Stimulated activated CD4-positive, alpha-beta T cell treated with anti-CD3 and anti-CD28 coated beads, Interleukin-4, amount 100 ng/mL, for 48 hours (primary cell): ENCODE measurements at places on chromosomes 5 and 9.

GRCh38 chr5:95712347-95712958, 18.7 kb upstream of the RHOBTB3 start:
- peak; percentile 52 for DNase-seq

GRCh38 chr9:214648-215493, at the start of gene DOCK8:
Gene DOCK8, plus strand, starts transcription at chr9:214865. Its CDS starts 112 bp downstream, at chr9:214977.
- peak; percentile 38 for DNase-seq

DNA sequence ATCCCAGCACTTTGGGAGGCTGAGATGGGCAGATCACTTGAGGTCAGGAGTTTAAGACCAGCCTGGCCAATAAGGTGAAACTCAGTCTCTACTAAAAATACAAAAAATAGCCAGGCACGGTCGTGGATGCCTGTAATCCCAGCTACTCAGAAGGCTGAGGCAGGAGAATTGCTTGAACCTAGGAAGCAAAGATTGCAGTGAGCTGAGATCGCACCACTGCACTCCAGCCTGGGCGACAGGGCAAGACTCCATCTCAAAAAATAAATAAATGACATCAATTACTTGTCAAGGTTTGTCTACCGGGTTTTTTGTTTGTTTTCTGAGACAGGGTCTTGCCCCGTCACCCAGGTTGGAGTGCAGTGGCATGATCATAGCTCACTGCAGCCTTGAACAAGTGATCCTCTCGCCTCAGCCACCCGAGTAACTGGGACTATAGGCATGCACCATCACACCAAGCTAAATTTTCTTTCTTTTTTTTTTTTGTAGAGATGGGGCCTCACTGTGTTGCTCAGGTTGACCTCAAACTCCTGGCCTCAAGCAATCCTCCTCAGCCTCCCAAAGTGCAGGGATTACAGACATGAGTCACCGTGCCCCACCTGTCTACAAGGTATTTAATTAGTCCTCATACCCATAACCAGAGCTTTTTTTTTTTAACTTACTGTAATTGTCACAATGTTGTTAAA, 64.9 kb downstream of the SUSD1 start:
- DNase-seq: no peak

DNA sequence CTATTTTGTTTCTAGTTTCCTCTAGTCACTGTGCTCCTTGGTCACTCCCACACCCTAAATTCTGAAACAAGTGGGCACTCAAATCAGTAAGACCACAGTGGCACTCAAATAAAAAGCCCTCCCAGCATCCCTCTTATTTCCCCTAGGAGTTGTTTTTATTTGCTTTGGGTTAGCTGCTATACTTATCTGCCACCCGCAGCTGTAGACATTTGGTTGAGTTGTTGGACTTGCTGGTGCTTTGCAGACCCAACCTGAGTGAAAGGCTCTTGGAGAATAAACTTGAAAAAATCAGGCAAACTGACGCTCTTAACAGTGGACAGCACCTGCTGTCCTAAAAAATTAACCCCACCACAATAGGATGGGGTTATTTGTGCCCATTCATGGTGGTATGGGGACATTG, 203.0 kb downstream of the SPATA31A6 start:
- no peak for DNase-seq

GRCh38 chr9:115207003-115207836, 89.3 kb upstream of the TNC start:
- DNase-seq: peak; percentile 8

- no peak for DNase-seq
These were observed 159.5 kb upstream of the SLC28A3 start for GRCh38 chr9:84499969-84500582.

- DNase-seq: no peak
These were observed 249.7 kb upstream of the MAP3K1 start for GRCh38 chr5:56565644-56566043.

DNA sequence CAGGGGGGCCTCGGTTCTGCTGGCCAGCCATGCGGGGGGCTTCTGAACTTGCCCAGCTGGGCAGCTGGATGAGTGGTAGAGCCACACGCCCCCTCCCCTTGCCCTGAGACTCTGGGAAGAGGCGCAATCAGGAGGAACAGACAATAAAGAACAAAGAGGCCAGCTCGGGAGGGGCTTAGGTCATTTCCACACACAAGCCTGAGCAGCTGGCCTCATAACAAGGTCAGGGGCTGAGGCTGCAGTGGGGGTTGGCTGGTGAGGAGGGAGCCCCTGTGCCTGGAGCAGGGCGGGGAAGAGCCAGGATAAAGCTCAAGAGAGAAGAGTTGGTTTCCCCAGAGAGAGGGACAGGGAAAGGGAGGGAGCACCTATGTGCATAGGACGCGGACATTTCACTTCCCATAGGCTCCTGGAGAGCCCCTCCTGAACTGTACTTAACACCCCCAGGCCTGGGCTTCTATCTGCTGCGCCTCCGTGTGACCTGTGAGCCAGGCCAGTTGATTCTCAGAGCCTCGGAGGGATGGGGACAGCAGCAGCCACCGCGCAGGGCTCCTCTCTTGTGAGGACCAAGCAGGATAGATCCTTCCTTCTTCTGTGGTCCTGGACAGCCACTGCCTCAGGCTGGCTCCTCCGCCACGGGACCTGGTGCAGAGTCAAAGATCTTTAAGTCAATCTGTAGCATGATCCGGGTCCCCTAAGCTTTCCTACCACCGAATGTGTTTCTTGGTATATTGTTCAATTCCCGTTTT, 75.3 kb upstream of the GGTA1 start:
- no peak for DNase-seq

- DNase-seq: no peak
These were observed 57.1 kb upstream of the NMUR2 start for GRCh38 chr5:152462021-152462721.

DNA sequence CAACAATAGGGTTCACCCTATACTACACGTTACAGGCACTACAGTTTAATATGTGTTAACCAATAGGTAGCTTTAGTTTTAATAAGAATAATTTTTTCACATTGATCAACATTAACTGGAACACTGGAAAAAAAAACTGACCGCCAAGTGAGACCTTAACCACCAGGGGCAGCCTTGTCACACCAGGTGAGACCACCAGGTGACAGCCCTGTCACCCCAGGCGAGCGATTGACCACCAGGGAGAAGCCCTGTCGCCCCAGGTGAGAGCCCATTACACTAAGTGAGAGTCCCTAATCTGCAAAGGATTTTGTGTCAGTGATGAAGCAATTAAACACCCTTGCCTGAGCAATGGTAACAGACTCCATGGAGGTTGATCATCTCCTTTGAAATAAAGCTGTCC, 75.4 kb upstream of the SYK start:
- no peak for DNase-seq

- DNase-seq: no peak
These were observed 109.1 kb upstream of the PTGER4 start for GRCh38 chr5:40570408-40571129.

GRCh38 chr5:74452856-74453255, 187.7 kb downstream of the ENC1 start:
- DNase-seq: no peak

GRCh38 chr9:8725635-8726034, 926.1 kb upstream of the DMAC1 start:
- no peak for DNase-seq

GRCh38 chr5:89213573-89213972, 330.6 kb upstream of the MEF2C start:
- DNase-seq: no peak

DNA sequence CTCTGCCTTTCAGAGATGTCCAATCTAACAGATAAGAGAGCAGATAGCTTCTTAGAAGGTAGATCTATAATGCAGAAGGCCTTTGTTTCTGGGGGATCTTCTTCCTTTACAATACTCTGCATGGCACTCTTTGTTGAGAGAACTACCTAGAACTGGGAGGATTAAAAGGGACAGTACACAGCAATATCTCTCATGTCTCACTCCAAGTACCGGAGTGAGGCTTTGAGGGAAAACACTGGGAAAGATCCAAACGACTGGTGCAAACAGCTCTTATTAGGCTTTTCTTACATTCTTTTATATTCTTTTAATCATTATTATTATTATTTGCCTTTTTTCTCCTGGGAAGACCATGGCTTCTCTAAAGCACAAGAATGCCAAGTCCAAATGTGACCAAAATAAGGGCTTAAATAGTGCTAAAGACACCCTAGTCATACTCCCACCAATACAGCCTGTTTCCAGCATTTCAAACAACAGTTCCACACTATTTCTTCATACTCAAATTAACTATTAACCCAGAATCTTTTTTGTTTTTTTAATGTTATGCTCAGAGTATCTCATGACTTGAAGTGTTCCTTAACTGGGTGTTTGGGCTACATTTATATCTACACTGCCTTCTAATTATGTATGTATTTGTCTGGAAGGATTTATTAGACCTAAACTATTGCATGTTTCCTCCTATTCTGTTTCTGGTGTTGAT, 52.7 kb downstream of the ABHD17B start:
- DNase-seq: no peak

GRCh38 chr5:32520356-32520755, 65.0 kb upstream of the SUB1 start:
- no peak for DNase-seq

DNA sequence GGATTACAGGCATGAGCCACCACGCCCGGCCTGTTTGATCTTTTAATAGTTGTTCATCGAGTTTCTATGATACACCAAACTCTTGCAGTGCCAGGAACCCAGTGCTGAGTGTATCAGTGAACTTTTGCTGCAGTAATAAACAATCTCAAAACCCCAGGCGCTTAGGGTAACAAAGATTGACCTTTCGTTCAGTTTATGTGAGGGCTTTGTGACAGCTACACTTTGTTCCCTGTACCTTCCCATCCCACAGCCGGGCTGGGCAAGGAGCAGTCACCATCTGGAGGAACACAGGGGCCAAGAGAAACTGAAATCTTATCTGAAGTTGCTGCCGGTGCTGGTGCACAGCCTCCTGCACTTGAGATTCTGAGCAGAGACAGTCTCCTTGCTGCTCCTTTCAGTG, 17.2 kb upstream of the WNK2 start:
- no peak for DNase-seq

DNA sequence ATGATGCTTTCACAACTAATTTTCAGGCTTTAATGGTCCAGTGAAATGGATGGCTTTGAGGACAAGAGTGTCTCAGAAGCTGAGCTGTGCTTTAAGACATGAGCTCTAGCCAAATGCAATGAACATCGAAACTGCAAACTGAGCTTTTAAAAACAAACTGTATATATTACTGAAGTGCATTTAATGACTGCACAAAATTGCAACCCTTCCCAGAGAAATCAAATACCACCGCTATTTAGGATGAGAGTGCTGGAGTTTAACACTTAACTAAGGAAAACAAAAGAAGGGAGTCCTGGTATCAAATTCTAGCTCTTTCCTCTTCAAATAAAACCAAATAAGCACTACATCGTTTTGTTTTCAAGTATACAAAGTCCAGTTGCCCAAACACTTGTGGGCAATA, 163.9 kb downstream of the SLF1 start:
- DNase-seq: no peak

DNA sequence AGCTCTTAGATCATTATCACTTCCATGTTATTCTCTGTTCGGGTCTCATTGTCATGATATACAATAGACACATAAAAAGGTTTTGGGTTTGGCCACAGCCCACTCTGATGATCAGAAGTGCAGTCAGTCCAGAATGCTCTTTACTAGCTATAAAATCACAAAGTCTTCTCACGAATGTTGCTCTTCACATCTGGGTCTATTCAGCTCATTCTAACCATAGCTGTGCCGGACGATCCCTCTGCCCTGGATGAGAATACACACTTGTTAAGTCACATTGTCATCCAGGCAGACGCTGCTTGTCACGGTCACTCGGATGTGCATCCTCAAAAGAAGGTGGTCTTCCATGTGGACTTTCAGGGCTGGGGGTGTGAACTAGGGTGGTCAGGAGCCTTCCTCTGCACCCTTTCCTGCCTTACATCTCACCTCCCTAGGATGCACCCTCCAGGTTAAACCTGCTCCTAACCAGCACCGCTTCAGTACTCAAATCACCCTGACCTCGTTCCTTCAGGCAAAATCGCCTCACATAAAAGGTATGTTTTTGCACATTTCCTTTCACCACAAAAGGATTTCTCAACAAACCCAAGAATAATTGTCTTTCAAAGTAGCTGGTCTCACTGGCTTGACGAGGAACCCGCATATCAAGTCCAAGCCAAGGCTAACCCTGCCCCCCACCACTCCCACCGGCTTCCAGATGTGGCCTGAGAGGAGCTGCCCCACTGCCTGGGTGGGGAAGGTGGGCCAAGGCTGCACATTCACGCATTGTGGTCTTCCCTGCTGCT, 21.9 kb downstream of the ANKH start:
- no peak for DNase-seq

DNA sequence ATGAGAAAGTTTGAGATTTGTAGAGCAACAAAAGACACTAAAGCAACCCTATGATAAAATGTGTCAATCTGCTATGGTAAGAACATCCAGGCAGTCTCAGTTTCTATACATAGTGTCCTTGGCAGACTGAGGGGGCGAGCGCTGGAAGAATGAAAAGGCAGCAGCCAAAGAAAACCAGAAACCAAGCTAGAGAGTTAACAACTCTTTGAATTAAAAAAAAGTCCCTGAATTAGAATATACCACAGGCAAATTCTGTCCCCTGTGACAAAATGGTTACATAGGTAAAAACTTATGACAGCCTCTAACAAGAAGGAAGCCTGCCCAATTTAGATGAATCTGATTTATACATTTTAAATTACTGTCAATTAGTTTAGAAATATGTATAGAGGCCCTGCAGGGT, 106.7 kb downstream of the OXCT1 start:
- DNase-seq: no peak

GRCh38 chr9:135830496-135830895, 76.8 kb downstream of the CAMSAP1 start:
- DNase-seq: no peak

DNA sequence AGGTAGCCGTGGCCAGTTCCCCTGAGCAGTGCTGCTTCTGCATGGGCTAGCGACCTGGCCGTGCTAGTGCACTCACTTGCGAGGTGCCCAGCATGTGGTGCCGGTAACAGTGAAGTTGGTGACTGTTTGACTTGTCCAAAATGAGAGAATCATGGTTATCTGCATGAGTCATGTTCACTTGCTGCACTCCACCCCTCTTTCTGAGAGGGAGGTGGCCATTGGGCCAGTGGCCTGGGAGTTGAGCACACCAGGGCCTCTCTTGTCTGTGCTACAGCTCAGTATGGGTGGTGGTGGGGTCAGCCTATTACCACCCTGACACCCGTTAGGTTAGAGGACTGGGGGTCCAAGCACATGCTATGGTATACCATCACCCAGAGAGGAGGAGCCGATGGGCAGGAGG, 55.4 kb upstream of the GARNL3 start:
- DNase-seq: no peak

GRCh38 chr5:62376064-62376463, 27.6 kb downstream of the DIMT1 start:
- DNase-seq: no peak

DNA sequence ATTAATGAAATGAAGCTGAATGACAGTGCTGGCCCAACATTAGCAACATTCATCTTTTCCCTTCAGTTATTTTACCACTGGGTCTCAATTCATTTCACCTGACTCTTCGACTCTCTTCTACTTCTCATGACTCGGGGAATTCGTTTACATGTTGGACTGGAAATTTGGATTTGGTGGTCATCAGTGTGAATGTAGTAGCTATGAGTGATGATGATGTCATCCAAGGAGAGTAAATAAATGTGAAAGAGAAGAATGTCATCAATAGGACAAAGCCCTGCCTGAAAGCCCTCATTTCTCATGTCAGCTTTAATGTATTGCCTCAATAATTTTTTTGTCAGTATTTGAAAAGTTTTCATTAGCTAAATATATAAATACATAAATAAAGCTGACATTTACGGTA, 21.9 kb upstream of the CFAP95 start:
- no peak for DNase-seq

GRCh38 chr5:151138114-151138513, 19.5 kb downstream of the ANXA6 start:
- no peak for DNase-seq
